Ureter (tissue), 1 donor: ENCODE measurements at places on chromosomes 11 and 22.

- DNase-seq, result no peak
Observed at GRCh38 chr11:40292721-40293508, 1166.5 kb downstream of the LRRC4C start.

DNA sequence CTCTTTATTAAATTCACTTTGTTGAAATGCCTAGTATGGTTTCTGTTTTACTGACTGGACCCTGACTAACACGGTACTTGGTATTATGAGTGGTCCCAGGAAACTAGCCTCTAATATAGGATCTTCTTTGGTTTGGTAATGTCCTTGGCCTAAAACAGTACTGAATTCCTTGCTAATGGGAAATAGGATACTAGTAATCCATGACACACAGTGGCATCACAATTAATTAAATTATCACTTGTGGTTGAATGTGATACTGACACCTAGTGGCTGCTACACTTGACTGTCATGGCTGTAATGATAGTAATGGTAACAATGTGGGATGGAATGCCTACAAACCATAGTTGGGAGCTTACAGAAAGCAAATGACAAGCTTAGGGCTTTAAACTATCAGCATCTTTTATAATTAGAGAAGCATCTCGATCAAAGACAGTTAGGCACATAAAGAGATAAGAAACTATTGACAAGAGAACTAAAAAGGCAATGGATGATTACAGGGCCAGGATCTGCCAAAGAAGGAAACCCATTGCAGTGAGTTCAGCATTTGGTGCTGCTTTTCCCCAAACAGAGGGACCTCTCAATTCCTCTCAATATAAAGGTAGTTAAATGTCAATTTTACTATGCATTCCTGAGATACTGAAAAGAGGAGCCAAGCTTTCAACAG is 8.6 kb downstream of the DNHD1 start:
- DNase-seq, result no peak

DNA sequence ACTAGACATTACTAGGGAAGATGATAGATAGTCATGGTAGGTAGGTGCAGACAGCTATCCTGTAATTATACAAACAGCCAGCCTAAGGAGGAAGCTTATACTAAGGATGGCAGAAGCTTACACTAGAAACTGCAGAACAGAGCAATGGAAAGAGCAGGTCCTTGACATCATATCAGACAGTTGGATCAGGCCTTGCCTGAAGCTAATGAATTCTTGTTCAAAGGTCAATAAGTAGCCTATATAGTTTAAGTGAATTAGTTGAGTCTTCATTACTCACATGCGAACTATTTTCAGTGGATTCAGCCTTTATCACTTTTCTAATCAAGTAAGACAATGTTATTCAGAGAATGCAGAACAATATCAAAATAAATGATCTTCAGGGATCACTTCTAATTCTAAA is 22.3 kb upstream of the GRK3 start:
- DNase-seq, result no peak

DNA sequence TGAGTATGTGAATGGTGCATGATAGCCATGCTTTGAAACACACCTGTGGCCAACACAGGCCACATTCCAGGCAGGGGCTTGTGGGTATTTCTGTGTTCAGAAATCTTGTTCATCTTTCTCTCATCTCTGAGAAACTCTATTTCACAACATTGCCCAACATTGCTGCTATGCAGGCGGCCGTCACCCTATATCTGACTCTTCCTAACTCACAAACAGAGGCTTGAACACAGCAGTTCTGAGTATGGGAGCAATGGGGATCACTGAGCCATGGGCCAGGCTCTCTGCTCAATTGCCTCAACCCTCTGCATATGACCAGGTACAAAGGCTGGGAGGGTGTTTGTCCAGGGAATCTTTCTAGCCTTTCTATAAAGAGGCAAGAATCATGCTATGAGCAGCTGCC is 259.9 kb downstream of the BUD13 start:
- no peak for DNase-seq

DNA sequence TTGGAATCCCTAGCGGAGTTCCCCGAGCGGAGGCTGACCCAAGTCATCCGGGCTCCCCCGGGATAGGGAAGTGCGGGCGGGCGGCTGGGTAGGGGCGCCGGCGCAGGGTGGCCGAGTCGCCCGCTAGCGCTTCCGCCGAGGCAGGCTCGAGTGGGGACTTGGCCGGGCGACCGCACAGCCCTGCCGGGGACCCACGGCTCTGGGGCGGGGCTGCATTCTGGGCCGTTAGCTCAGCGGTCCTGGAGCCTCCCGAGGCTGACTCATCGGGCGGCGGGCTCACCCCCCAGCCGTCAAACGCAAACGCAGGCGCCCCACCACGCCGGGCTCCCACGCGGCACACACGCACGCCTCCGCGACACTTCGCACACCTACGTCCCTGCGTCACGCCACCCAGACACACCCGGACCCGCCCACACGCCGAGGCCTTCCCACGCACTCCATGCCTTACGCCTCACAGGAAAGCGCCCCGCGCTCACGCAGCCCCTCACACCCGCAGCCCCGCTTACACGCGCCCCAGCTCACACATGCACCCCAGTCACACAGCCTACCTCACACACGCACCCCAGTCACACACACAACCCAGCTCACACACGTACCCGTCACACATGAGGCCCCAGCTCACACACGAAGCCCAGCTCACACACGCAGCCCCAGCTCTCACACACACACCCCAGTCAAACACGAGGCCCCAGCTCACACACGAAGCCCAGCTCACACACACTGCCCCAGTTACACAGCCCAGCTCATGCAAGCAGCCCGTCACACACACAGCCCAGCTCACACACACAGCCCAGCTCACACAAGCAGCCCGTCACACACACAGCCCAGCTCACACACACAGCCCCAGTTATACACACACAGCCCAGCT is 1.2 kb downstream of the PHLDB1 start:
- DNase-seq, result peak; percentile 72

DNA sequence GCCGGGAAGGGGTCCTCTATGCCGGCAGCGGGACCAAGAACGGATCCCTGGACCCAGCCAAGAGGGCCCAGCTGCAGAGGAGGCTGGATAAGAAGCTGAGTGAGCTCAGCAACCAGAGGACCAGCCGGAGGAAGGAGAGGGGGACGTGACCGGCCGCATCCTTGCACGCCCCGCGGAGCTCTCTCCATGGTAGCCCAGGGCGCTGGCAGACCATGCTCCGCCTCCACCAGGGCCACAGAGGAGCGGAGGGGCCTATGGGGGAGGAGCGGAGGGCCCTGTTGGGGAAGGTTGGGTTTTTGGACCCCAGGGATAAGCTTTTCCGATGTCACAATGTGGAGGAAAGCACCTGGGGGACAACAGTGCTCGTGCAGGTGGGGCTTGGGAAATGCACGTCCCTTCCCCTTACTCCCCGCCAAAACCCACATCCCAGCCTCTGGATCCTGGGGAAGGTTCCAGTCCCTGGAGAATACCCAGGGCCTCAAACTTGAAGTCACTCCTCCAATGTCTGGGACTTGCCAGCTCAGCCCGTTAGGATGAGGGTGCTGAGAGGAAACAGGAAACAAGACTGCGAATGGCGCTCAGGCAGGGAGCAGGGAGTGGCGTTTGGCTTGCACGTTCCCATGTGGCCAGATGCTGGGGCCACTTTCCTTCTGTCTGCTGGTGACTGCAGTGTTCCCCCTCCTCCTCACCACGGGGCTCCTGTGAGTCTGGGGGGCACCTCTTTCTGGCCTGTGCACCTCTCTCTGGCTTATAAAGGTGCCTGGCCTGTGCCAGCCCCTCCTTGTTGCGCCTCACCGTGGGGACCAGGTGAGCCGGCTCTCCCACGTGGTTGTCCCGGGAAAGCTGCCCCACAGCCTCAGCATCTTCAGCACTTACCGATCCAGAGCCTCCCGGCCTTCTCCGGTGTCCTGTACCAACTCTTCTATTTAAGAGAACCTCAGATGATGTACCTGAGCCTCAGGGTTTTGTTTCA is 36.2 kb downstream of the IGHMBP2 start:
- DNase-seq, result no peak

- DNase-seq, result no peak
Observed at GRCh38 chr22:47379037-47379436, 616.6 kb downstream of the TBC1D22A start.

- DNase-seq, result no peak
Observed at GRCh38 chr11:130180896-130181294, 21.3 kb downstream of the ST14 start.

GRCh38 chr11:130121445-130121978 is 38.1 kb upstream of the ST14 start:
- DNase-seq, result no peak

DNA sequence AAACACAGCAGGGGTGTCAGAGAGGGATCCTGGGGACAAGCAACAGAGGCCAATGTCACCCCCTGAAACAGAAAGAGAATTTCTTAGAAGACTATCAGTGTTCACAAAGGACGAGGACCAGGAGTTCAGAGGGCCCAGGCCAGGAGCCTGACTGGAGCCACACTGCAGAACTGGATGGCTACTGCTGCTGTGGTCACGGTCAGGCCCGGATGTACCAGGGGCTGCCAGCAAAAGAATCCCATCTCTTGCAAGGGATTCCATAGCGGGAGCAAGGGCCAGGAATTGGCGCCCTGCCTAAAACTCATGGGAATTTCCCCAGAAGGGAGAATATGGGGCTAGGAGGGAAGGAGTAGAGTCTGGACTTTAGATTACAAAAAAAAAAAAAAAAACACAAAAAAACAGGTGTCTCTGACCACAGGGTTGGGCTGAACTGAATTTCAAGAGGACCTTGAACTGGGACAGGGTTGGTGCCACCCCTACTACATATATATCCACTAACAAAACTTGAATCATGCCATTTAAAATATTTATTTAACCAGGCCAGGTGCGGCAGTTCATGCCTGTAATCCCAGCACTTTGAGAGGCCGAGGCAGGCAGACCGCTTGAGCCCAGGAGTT is 15.7 kb upstream of the KCTD14 start:
- no peak for DNase-seq
